Ureter (tissue), 1 donor: ENCODE measurements at places on chromosomes 5 and 9.

- no peak for DNase-seq
Measured at GRCh38 chr9:88198341-88198807, 60.1 kb upstream of the SPATA31C2 start.

- DNase-seq, result no peak
Measured at GRCh38 chr9:102550266-102550665, 444.9 kb upstream of the CYLC2 start.

GRCh38 chr5:156375895-156376495 lies 49.0 kb downstream of the SGCD start:
- no peak for DNase-seq

GRCh38 chr5:142506046-142506445 lies 179.8 kb downstream of the FGF1 start:
- no peak for DNase-seq

DNA sequence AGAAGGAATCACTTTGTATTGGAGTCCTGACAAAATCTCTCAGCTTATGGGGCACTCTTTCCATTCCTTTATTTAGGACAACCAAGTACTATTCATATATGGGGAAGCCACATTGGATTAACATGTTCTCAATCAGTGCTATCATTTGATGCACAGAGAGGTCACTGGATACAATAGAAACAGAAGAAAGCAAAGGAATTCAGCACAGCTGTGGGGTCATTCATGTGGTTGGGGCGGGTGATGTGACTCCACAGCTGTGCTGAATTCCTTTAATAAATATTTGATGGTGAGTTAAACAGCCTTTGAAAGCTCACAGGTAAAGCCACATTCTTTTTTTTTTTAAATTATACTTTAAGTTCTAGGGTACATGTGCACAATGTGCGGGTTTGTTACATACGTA lies 854 bp upstream of the TEX48 start:
- no peak for DNase-seq

DNA sequence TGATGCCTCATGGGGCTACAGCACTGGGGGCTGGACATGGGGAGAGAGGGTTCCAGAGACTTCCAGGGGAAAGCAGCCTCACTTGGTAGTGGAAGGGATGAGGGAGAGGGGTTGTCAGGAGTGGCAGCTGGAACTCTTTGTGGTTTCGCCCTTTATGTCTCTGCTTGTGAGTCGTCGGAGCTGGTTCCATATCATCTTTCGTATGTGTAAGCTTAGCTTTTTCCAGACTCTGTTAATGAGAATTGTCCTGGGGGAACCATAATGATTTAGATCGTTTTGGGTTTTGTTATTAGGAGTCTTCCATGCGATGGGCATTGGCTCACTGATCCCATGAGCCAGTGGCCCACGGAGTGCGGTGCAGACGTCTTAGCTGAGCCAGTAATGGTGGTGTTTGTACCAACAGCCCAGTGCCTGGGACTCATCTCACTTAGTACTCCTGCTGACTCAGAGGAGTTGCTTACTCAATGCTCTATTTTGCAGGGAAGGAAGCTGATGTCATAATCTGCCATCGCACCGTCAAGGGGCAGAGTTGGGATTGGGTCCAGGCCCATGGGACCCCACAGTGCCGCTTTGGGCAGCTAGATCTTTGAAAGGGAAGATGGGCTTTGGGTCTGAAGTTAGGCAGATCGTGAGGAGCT lies 48.5 kb downstream of the NEK6 start:
- no peak for DNase-seq

DNA sequence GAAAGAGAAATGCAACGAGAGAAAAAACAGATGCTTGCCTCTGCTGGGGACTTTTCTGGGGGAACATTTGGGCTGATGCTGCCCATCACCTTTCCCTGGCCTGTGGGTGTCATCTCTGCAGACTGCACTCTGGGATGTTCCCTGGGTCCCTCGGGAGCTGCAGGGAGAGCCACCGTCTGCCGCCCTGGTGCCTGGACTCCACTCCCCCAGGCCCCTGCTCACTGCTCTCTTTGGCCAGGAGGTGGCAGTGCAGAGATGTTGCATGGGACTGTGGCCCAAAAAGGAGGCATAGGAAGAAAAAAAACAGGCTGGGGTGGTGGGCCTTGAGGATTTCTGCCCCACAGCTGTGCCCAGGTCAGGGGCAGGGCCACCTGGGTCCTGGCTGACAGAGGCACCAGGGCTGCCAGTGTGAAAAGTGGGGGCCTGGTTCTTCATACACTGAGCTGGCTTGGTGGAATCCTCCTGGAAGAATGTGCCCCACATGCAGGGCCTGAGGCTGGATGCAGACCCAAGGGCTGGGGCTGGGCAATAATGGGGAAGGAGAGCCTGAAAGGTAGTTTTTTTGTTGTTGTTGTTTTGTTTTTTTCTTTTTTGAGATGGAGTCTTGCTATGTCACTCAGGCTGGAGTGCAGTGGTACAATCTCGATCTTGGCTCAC lies 353.6 kb downstream of the SLIT3 start:
- DNase-seq, result no peak

DNA sequence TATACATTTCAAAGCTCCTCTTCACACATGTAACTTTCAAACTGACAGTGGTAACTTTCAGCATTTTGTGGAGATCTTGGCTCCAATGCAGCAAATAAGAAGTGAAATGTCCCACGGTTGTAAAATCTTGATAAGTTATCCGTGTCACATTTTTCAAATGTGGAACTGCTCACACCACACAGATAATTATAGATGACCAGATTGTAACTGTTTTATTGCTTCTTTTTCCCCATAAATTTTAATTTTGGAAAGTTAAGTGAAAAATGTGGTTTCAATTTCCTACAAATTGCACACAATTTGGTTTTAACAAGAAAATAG lies 347.1 kb downstream of the EBF1 start:
- no peak for DNase-seq

GRCh38 chr9:98652741-98653140 lies 56.0 kb downstream of the GABBR2 start:
- no peak for DNase-seq

DNA sequence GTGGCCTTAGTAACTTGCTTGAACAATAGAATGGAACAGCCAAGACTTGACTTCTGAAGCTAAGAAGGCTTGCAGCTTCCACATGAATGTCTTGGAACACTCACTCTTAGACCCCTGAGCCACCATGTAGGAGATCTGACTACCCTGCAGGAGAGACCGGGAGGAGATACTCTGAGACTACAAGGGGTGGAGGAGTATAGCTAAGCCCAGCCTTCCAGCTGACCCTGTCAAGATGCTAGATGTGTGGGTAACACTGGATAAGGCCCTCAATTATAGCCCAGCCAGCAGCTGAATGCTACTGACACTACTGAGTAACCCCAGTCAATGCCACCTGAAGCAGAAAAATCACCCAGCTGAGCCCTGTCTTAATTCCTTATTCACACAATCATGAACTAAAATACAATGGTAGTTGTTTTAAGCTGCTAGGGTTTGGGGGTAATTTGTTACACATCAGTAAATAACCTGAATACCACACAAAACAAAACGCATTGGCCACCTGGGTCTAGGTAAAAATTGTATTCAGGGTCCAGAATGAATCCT lies 180.9 kb downstream of the FSTL4 start:
- no peak for DNase-seq

GRCh38 chr9:18480662-18481093 lies 6.7 kb downstream of the ADAMTSL1 start:
- DNase-seq, result no peak

DNA sequence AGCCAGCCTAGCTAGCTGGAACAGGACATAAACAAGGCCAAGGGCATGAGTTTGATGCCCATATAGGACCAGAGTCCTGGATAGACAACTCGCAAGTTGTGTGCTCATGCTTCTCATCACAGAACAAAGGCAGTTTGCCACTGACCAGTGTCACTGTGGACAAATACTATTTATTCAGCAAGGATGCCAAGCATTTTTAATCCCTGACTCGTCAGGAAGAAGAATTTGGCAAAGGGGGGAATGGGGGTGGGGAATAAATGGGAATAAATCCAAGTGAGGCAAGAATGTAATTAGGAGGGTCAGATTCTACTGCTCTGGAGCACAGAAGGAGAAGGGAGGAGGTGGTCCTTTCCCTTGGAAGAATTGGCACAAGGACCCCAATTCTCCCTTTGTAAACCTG lies 46.8 kb upstream of the ANKRD55 start:
- no peak for DNase-seq

- DNase-seq, result no peak
Measured at GRCh38 chr5:74394528-74394915, 246.0 kb downstream of the ENC1 start.

GRCh38 chr5:17443333-17444130 lies 54.5 kb upstream of the TAF11L2 start:
- DNase-seq, result no peak

- DNase-seq, result no peak
Measured at GRCh38 chr9:136538599-136539426, 7.0 kb downstream of the NOTCH1 start.

DNA sequence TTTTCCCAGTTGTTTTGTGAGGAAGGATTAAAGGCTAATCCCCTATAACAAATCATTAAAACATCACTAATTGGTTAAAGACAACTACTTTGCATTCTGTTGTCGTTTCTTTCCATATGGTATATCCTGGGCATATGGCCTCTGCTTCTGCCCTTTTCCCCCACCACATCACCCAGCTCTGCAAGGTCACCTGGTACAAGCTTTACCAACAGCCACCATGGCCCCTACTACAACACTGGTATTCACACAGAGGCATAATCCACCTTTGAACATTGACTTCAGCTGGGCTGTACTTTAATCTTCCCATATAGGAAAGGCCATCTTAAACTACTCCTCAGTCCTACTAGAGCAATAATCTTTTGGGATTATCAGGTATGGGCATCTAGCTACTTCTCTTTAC lies 866.1 kb downstream of the TLE4 start:
- no peak for DNase-seq

GRCh38 chr5:154756009-154756867 lies 1.1 kb downstream of the LARP1 start:
- peak; percentile 57 for DNase-seq

GRCh38 chr9:116032683-116033440 lies 120.7 kb upstream of the PAPPA start:
- DNase-seq, result no peak

DNA sequence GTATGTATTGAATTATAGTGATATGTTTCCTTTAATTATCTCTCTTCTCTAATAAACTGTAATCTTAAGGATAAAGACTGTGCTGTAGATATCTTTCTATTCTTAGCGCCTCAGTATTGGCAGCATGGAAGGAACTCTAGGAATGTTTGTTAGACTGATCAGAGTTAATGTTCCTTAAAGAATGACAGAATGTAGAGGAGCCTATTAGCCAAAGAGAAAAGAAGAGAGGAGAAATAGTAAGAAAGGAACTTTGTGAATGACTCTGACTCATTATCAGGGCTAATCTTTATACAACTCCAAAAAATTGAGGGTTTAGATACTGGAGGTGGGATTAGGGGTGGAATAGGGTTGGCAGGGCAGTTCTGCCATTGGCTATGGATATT lies 59.0 kb upstream of the NUDT12 start:
- no peak for DNase-seq

GRCh38 chr9:16970321-16970720 lies 99.9 kb upstream of the BNC2 start:
- no peak for DNase-seq

DNA sequence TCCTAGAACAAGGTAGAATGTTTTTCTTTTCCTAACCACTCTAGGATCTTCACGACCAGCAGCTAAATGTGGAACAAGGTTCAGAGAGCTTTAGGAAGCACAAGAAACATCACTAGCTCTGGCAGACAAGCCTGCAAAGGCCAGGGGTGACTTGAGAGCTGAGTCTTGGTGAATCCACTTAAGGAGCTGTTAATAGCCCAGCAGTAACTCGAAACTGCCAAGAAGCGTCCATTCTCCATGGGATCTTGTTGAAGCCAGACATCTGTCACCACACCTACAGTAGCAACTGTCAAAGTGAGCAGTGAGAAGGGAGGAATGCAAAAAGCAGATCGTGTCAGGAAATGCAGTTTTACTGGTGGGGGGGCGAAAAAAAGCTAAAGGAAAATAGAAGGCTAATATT lies 87.2 kb downstream of the ATPSCKMT start:
- no peak for DNase-seq

- no peak for DNase-seq
Measured at GRCh38 chr5:77390221-77390620, 101.9 kb downstream of the WDR41 start.

GRCh38 chr5:138463419-138464007 lies 1.8 kb upstream of the EGR1 start:
- DNase-seq, result no peak

DNA sequence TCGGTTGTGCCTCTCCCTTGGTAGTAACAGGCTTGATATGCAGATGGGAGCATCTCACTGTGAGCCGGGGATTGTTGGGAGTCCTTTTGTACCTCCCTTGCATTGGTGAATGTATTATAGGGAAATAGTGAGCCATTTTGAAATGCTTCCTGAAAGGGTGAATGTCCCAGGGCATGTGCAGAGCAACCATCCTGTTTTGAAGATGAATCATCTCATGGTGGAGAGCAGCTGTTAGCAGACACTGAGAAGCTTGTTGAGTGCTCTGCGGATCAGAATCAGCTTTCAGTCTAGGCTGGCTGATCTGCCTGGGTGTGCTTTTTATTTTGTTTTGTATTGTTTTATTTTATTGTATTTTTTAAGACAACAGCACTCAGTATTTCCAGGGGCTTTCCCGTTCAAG lies 29.7 kb downstream of the SLC36A1 start:
- no peak for DNase-seq

DNA sequence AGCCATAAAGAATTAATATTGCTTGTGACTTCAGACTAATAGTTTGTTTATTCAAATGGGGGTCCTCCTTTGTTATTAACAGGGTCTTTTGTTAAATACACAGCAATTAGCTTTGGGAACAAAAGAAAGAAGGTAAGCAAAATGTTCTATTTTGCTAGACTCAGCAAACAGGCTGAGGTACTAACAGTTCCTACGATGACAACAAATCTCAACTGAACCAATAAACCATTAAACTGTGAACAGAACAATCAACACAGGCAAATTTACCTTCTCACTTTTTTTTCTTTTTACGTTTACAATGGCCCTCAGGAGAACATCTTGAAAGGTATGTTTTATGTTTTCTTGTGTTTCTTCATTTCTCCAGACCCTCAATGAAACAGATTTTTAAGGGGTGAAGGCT lies 207.2 kb downstream of the NFIB start:
- DNase-seq, result no peak

DNA sequence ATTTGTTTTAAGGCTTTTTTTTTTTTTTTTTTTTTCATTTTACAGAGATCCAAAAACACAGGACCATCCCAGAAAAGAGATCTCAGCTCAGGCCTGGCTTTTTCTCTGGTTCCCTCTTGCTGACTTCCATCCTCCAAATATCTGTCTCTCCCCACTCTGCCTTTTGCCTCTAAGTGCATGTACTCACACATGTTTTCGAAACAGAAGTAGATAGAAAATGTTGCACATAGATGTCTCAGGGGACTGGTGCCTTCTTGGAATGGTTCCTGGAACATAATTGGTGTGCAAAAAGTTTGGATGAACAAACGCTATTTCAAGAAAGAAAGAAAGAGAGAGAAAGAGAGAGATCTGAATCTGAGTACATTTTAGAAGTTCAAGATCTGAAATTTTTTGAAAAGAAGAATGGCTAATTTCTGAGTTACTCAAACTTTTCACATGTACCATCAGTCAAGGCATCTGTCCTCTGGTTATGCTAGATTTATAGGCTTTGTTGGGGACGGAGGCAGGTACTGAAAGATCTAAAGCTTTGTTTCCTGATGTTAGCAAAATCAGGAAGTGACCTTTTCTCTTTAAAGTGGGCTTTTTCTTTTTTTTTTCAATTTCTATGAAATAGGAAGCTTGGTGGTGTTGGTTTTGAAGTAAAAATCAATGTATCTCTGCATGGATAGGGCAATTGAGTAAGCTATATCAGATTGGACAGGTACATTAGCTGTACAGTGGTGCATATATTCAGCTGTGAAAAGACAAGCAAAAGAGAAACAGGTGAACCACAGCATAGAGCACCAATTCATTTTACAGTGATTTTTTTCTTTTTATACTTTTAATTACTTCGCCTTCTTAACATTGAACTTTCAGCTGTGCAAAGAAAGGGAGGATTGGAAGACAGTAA lies 8.5 kb upstream of the TNFSF8 start:
- no peak for DNase-seq
